ENCODE measurements at places on chromosomes 16 and 17.
A peak's percentile ranks its signal among the peaks of the same experiment; 100 is the strongest.

GRCh38 chr16:29744541-29745101 is 1.2 kb downstream of the C16orf54 start:
- DNase-seq: no peak

- DNase-seq: no peak
Observed at GRCh38 chr17:33023790-33024189, 32.1 kb downstream of the SPACA3 start.

DNA sequence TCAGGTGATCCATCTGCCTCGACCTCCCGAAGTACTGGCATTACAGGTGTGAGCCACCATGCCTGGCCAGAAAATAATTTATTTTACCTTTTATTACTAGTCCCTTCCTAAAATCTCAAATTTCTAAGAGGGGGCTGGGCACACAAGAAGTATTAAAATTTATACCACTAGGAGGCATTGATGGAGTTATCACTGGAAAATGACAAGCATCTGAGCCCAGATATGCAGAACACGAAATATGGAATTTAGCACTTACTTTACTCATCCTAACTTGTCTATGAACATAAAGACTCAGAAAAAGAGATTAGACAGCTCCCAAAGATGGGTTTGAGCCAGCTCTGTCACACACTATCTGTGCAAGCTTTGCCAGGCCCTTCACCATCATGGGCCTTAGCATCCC is 46.4 kb downstream of the STAT5A start:
- no peak for DNase-seq

GRCh38 chr16:10833271-10833670 is 14.7 kb upstream of the TVP23A start:
- DNase-seq: no peak

- no peak for DNase-seq
Observed at GRCh38 chr16:50982808-50983207, 168.3 kb downstream of the SALL1 start.

DNA sequence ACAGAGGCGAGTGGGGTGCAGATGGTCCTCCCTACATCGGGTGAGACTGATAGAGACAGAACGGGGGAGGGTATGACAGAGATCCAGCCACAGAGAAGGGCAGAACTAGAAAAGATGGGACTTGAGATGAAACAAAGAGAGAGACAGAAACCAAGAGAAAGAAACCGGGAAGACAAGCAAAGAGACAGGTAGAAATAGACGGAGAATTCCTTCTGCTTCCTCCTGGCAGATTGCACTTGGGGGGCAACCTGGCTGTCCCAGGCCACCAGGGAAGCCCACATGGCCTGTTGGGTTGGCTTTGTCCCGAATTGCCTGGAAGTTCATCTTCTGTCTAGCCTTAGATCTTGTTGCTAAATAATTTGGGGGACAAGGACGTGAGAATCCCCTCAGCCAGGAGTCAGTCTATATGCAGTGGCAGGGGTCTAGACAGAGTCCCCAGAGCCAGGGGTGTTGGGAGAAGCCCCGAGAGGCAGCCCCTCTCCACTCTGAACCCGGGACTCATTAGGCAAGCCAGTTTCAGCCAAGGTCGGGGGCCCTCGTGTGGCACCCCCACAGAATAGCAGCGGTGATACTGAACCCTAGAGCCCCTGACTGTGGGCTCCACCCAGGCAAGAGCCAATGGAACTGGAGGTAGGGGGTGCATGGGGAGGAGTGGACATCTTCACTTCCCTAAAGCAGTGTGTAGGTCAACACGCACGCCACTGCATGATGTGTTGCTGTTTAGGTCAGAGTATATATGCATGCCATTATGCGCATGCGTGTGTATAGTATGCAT is 627 bp upstream of the TSPOAP1 start:
- DNase-seq: no peak

- no peak for DNase-seq
Observed at GRCh38 chr17:6465206-6466003, 21.1 kb downstream of the PIMREG start.

DNA sequence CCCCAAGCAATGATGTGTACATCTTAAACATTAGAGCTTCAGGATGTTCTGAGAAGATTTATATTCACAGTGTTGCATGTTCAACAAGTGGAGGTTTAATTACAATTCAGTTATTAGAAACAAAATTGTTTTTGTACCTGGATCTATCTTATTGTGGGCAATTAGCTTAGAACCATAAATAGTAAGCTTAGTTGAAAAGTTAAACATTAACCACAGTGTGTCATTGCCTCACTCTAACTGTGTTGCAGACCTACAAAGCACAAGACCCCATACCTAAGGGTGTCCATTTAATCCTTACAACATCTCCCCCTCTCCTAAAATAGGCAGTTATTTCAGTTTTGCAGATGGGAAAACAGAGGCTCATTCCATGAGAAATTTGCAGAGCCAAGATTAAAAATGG is 632.0 kb upstream of the SOX9 start:
- no peak for DNase-seq

- no peak for DNase-seq
Observed at GRCh38 chr17:75006653-75007052, 5.8 kb upstream of the MRPL58 start.

DNA sequence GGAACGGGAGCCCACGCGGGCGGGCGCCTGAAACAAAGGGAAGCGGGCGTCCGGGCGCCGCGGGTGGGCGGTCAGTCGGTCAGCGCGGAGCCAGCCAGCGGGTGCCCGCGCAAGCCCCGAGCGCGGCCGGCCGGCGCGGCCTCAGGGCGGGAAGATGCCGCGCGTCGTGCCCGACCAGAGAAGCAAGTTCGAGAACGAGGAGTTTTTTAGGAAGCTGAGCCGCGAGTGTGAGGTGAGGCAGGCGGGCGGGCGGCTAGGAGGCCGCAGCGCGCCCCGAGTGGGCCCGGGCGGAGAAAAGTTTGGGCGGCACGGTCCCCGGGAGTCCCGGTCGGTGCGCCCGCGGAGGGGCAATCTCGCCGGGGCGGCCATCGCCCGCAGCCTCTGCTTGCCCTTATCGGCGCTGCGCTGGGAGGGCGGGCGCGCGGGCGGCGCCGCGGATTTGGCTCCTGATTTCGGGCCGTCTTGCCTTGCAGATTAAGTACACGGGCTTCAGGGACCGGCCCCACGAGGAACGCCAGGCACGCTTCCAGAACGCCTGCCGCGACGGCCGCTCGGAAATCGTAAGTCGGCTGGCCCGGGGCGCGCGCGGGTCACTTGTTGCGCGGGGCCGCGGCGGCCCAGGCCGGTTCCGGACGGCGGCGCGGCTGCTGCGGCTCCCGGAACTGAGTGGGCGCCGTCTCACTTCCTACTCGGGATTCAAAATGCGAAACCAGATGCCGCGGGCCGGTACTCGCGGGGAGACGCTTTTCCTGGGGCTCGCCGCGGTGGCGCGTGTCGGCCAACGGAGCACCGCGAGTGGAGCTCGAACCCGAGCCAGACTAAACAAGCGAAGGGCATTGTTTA is 526 bp downstream of the CBFB start:
- peak; percentile 52 for DNase-seq

DNA sequence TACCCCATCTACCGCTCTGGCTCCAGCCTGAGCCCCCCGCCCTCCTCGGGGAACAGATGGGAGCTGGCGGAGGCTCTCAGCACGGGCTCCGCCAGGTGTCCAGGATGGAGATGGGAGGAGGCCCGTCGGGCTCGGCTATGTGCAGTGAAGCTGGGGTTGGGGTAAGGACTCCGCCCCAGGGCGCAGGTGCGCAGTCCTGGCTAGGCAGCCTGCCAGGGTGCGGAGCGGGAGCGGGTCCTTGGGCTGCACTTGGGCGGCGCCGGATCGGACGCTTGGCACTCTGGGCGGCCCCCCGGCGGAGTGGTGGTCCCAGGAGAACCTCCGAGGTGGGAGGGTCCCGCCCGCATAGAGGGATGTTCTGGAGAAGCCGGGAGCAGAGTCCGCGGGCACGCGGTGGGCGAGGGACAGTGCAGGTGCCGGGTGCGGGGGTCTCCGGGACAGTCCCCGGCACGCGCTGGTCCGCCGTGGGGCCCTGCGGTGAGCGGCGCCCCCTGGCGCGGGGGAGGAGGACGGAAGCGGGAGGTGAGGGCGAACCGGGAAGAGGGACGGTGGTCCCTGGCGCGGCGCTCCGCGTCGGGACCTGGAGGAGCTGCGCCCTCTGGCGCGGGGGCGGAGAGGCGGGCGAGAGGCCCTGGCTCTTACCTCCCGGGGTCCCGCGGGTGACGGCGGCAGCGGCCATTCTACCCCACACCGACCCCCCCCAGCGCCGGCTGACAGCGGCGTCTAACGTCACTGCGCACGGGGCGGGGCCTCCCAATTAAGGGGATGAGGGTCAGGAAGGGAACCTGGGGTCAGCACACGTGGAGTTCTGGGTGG is at the start of gene CAMTA2:
Gene CAMTA2, minus strand, starts transcription at position 725 of the 816 bp plus-strand sequence. CDS start 1,453 bp downstream, outside the sequence.
- DNase-seq: peak; percentile 67

GRCh38 chr17:51461578-51462004 is 201.2 kb downstream of the UTP18 start:
- peak; percentile 62 for DNase-seq

DNA sequence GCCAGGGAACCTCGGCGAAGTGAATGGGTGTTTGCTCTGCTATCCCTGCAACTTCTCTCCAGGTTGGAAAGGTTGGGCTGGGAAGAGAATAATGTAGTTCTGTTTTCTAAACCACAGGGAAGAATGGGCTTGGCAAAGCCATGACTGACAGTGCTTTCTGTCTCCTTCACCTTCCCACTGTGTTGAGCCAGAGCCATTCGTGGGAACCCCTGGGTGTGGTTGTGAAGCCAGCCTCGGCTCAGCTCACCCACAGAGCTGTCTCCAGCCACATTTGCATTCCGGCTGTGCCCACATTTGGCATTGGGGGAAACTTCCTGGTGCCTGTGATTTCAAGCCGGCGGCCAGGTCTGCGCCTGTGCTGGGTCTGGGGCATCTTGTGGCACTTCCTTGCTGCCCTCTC is 39.9 kb downstream of the BAIAP2 start:
- no peak for DNase-seq

GRCh38 chr17:64535357-64535756 is 28.6 kb downstream of the CEP95 start:
- DNase-seq: no peak

DNA sequence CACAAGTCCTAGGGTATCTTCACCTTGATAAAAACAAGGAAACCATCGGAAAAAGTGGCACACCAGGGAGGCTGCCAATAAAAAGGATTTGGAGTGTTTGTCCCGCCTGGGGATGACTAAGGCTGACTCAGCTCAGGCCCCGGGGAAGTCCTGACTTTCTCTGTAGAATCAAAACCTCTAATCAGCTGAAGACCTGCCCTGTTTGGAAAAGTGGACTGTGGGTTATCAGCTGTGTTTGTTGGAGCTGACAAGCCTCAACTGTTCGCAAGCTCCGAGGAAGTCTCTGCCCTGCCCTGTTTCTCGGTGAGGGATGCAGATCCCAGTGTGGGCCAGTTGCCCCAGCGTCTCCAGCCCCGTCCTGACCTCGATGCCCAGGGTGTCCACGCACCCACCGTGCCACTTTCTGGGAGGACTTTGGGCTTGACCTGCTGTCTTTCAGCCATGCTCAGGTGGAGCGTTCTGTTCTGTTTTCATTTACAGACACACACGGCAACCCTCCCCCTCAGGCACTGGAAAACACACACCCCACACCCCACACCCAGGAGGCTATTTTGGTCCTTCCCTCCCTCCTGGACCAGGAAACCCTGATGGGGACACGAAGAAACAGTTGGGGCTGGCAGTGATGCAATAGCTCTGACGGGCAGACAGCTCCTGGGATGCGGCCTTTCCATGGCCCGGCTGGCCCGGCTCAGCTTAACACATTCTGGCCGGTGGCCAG is 27.6 kb upstream of the PITPNA start:
- DNase-seq: peak; percentile 81

DNA sequence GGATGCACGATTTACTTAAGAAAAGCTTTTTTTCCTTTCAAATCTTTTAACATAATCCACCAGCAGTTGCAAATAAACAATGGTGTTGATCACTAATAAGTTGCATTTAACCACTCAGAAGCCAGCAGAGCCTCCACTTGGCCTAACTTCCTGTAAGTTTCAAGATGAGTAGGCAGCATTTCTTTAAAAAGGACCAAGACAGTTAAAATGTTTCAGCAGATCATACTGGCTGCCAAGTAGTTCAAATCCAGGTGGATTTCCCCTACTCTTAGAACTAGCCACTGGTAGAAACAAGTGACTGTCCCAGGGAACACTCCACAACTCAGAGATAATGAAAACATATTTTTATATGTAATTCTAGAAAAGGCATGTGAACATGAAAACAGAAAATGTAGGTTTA is 17.0 kb upstream of the RFFL start:
- no peak for DNase-seq

DNA sequence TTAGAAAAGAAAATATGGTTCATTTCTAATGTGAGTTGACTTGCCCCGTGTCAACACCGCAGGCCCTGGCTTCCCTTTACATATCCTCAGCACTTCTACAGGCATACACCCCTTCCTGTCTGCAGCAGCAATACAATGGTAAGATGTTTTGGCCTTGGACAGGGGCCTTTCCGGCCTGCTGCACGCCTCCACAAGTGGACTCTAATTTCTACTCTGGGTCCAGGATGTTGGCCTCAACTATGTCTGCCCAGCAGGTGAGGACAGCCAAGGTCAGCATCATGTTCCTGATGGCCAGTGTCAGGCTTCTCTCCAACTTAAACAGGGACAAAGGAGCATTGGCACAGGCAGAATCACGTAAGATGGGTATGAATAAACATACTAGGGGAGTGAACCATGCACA is 11.0 kb downstream of the C17orf67 start:
- DNase-seq: peak; percentile 56

GRCh38 chr17:82679586-82680465 is 18.7 kb downstream of the RAB40B start:
- DNase-seq: no peak

DNA sequence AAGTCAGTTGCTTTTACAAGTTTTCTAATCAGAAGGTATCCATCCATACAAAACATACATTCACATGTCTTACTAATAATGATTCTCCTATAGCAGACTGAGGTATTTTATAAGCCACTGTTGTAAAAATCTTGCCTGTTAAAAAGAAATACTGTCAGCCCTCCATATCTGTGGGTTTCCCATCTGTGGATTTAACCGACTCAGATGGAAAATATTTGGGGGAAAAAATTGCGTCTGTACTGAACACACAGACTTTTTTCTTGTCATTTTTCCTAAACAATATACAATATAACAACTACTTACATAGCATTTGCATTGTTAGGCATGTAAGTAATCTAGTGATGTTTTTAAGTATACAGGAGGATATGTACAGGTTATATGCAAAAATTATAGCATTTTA is 90.4 kb downstream of the PARN start:
- DNase-seq: no peak

- no peak for DNase-seq
Observed at GRCh38 chr17:58330538-58330996, 2.0 kb upstream of the TSPOAP1 start.

DNA sequence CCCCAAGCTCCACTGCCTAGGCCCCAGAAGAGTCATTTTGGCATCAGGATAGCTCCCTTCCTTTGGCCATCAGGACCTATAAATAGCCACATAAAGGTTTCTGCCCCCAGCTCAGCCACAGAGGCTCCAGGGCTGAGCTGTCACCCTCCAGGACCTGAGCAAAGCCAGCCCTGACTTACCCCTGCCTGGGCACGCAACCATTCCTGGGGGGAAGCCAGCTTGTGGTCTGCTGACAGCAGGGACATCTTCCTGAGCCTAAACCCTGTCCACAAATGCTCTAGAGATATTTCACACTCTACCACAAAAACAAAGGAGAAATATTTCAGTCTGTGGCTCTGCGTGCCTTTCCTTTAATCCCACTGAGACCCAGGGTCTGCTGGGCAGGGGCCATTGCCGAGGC is 123.7 kb upstream of the CCL2 start:
- no peak for DNase-seq

All from fibroblast of pulmonary artery (primary cell).